ENCODE measurements at places on chromosomes 4 and X. TPM values are rescaled to one million over a fixed set of nuclear protein-coding genes. Genes with fewer than 3 reads are reported as not detected.

DNA sequence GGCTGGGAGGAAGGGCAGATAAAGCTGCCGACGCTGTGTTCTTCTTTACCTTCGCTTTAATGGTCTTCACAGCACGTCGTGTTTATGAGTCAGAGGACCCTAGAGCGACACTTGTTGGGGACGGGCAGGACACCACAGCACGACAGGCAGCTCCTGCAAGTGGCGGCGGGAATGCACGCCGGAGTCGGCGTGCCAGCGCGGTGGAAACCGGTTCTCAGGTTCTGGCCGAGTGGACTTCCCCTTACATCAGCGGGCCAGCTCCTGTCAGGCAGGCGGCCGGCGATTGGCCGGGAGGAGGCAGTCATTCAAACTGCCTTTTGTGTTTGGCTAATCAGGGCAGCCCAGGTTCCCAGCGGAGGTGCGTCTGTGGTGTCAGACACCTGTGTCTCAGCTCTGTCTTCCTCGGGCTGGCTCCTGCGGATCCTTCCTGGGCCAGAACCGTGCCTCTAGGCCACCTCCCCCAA lies 150.9 kb downstream of the SHROOM3 start:
- DNase-seq, result peak; percentile 99

GRCh38 chr4:56426273-56426672 lies 9.1 kb downstream of the PPAT start:
- no peak for DNase-seq

PPARGC1A gene
- 8.9 TPM for total RNA-seq

DNA sequence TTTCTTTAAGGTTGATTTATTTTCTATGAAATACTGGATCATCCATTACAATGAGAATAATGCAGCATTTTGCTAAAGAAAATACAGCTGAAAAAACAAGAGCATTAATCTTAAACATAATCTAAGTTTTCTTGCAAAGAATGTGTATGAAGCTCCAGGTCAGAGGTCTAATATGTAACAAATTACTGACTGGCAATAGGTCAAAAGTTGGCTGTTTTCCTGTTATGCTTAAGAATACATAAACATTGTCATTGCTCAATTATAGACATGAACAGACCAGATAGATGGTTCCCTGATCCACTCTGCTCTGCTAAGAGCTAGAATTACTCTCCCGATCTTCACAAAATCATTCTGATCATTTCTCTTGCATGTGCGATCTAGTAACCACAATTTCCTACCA lies 718.6 kb downstream of the PDHA2 start:
- no peak for DNase-seq

GRCh38 chr4:38024206-38024509 lies 64.0 kb downstream of the PTTG2 start:
- DNase-seq, result no peak

- DNase-seq, result peak; percentile 75
Measured at GRCh38 chr4:105895583-105896460, 551 bp downstream of the NPNT start.
